NCI-H146 (cell line): ENCODE measurements at places on chromosomes 3 and 15.
A peak's percentile ranks its signal among the peaks of the same experiment; 100 is the strongest.

- no peak for DNase-seq
Observed at GRCh38 chr3:117763561-117763960, 1054.0 kb downstream of the TUSC7 start.

DNA sequence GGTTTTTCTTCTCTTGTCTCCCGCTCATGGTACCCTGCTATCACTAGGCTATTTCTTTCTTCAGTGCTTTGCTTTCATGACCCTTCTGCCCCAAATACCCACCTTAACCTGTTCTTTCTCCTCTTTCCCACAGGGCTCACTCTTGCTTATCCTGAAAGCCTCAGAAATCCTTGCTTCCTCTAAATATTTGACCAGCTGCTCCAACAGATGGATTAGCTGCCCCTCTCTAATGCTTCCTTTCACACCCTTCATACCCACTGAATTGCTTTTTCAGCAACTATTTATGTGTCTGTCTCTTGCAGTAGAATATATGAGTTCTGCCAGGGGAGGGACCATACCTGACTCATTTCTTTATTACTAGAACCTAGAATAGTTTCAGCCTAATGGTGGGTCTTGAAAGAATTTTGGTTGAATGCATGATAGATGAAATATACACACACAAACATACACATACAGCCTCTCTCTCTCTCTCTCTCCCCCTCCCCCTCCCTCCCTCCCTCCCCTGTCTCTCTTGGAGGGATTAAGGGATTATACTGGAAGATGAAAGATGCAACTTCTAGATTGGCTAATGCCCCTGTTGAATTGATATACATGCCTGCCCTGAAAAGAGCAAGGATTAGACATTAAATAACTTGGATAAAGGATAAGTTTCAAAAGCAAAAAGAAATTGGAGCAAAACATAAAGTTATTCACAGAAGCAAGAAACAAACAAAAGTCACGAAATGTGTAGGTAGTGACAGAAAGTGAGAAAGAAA lies 95.0 kb upstream of the GADL1 start:
- peak; percentile 72 for DNase-seq

GRCh38 chr3:41131224-41131623 lies 68.1 kb upstream of the CTNNB1 start:
- DNase-seq, result no peak

GRCh38 chr15:101618076-101618475 lies 34.1 kb downstream of the TM2D3 start:
- no peak for DNase-seq

DNA sequence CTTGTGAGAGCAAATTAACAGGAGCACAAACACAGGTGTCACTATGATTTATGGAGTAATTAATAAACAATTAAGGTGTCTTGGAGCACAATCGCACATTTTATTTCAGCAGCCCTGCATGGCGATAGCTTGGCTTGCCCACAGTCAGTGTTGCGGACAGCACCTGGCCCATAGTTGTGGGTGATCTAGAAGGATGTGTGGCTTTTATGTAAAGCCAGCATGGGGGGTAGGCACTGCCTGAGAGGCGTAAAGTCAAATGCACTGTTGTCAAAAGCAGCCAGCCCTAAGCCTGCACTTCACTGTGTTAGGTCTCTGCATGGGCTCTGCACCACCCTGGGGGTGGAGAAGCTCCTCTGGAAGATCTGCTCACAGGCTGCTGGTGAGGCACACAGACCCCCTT lies 177.4 kb upstream of the PPP2R3A start:
- DNase-seq, result no peak

GRCh38 chr3:71050538-71051258 lies 532.8 kb downstream of the FOXP1 start:
- no peak for DNase-seq

DNA sequence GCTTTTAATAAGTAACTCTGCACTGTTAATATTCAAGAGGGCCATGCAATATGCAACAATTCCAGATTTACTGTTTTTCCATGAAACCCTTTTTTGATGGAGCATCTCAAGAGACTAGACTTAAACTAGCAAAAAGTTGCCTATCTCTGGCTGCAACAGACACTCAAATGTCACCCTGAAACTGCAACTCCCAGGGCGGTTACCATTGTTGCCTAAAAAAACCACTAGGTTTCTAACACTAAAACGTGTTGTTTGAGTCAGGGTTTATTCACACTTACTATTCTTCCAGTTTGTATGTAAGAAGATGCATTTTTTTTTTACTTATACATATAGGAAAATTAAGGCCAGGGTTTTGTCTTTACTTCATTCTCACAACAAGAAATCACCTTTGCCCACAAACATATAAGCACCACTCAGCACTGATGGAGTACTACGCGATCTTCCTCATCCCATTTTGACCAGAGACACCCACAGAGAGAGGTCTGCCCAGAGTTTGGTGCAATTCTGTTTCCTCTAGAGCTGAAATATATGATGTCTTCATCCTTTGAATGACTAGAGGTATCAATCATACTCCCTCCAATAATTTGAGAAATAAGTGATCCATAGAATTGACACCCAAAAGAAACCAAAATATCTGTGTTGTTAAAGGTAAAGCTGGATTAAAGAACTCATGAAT lies 124.0 kb upstream of the SNTN start:
- DNase-seq, result no peak

- no peak for DNase-seq
Observed at GRCh38 chr15:101675796-101676582, 23.8 kb upstream of the TM2D3 start.

DNA sequence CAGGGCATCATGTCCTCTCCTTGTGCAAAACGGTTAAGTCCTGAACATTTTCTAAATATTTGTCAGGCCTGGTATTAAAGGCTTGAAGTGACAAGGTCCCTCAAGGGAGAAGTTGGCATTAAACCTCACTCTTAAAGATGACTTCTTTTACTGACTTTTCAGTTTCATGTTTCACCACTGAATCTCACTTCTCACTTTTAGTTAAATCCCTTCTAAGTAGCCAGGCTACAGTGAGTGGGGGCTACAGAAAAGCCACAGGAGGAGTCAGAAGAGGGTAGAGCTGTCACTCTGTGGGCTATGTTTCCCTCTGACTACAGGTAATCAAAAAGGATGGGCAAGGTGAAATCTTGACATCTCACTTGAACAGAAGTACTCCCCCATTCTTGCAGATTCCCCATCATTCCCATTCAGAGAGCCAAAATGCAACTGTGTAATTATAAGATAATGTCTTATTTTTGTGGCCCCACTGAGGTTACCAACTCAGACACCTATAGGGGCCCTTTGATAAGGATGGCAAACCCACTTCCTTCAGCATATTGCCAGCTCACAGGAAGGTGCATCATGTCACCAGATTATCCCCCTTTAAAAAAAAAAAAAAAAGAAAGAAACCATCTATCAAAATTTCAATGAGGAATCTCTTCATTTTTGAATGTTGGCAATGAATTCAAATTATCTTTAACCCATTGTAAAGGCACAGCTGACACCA lies 790.1 kb upstream of the CFAP20DC start:
- DNase-seq, result no peak

GRCh38 chr3:27326202-27326601 lies 43.0 kb downstream of the NEK10 start:
- no peak for DNase-seq

DNA sequence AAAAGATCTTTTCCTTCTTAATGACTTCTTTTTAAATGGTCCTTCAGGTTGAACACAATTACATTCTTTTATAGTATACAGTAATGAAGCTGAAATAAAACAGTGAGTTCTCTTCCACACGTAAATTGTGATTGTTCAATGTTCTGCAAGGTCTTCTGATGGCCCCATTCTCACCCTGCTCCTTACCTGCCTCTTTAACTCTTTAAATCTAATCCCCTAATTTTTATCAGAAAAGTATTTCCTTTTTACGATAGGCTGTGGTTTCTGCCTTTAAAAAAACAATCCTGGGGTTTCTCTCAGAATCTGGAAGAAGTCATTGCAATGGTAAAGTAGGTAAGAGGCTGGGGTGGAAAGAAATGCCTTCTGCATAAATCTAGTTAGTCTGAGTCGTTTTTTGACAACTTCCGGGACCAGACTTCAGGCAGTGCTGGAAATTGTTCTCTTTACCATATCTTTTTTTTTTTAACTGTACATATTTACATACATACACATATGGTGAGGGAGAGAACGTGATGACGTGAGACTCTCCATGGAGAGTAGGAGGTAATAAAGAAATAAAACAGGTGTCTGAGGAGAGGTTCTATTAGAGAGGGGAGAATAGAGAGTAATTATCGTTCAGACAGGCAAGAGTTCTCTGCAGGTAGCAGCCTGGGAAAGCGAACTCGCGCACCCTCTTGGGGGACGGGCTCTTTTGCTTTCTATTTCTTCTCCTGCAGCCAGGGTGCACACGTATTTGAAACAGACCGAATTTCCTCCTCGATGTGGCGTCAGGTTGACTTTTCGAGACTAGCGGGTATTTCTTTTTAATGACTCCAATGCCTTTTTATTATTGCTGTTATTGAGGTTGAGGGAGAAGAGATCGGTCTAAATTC lies at the start of gene SIDT1:
Gene SIDT1, plus strand, starts transcription at position 730 of the 872 bp plus-strand sequence. CDS start 467 bp downstream, outside the sequence.
- peak; percentile 69 for DNase-seq

- DNase-seq, result no peak
Observed at GRCh38 chr15:80533790-80534333, 129.7 kb downstream of the ARNT2 start.

- DNase-seq, result no peak
Observed at GRCh38 chr3:153099131-153099530, 62.9 kb upstream of the RAP2B start.

- no peak for DNase-seq
Observed at GRCh38 chr3:9316881-9317361, 45.9 kb upstream of the THUMPD3 start.

DNA sequence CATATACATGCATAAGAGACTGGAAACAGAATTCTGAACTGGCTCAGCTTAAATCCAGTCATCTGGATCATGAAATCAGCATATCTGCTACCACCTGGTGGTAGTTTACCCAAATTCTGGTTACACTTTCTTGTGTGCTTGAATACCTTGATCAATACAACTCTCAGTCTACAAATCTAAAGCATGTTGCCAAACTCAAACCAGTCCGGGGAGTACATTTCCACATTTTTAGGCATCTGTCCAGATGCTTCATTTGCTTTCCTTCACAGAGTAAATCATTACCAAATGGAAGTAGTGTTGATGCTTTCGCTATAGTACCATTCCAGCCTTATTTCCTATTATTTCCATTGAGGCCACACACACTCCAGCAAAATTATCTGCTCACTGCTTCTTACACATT lies 126.4 kb downstream of the P2RY1 start:
- DNase-seq, result no peak

DNA sequence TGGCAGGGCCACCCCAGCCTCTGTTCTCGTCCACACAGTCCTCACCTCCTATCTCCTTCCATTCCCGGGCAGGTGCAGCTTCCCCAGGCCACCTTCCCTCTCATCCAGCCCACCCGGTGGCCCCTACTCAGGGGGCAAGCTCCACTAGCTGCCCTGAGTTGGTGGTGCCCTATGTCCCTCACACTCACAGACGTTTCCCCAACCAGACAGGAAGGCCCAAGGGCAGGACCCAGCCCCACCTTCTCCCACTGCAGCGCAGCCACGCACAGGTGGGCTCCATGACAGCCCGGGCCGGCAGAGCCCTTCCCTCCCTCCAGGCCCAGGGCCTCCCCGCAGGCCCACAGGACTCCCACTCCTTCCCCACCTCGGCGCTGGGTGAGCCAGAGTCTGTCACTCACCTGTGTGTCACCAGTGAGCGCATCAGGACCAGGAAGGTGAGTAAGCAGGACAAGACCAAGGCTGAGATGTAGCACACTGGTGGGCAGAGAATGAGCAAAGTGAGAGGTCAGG lies 11.1 kb downstream of the ISLR start:
- DNase-seq, result no peak

GRCh38 chr3:46301122-46301835 lies 52.6 kb upstream of the CCR2 start:
- DNase-seq, result no peak

GRCh38 chr3:124652009-124652408 lies 78.2 kb upstream of the UMPS start:
- no peak for DNase-seq

- DNase-seq, result peak; percentile 20
Observed at GRCh38 chr15:51267703-51268083, 70.7 kb downstream of the CYP19A1 start.

GRCh38 chr3:118400086-118400485 lies 634.6 kb downstream of the IGSF11 start:
- no peak for DNase-seq

DNA sequence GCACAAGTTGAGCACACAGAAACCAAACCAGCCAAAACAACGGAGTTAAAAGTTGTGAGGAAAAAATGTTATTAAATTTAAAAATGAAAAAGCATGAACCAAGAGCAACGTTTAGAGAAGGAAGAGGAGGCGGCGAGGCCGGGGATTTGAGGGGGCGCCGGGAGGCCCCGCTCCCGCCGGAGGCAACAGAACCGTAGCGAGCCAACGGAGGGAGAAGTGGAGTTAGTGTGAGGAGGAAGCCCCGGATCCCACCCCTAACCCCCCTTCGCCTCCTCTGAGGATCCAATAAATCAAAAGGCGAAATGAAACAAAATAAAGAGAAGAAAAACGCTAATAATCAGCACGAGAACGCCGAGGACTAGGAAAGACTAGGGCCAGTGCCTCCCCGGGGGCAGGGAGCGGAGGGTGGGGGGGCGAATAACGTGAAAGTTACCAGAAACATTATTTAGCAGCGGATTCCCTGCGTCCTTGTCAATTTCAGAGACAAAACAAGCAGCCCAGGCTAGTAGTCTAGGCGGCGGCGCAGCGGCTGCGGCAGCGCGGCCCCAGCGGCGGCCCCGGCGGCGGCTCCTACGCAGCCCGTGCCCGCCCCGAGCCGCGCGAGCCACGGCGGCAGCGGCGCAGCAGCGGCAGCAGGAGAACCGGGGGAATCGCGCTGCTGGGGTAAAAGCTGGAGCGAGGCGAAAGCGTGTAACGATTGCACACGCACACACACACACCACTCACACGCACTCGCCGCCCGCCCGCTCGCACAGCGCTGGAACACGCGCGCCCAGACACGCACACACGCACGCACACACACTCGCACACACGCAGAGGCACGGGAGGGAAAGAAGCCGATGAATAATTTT lies 1.7 kb downstream of the MEIS2 start:
- DNase-seq, result peak; percentile 52

GRCh38 chr3:72242326-72242725 lies 457.4 kb upstream of the PROK2 start:
- DNase-seq, result no peak

- no peak for DNase-seq
Observed at GRCh38 chr15:92244703-92245102, 149.0 kb upstream of the ST8SIA2 start.

DNA sequence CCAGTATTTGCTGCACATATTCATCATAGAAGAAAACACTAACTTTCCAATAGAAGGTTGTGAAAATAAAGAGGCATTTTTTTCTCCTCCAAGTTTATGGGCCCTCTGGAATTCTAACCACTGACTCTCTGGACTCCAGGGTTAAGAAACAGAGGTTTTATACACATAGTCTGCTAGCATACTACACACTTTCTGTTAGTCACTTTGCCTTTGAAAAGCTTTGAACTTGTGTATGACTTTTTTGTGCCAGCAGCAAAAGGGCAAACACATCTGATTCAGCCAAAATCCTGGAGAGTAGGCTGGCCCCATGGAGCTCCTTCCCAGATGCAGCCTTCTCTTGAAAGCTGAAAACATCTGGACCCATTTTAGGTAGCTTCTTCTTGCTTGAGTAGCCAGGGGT lies 6.2 kb downstream of the ZIC4 start:
- no peak for DNase-seq

- peak; percentile 65 for DNase-seq
Observed at GRCh38 chr3:151087648-151088047, 2.2 kb downstream of the MED12L start.
